ENCODE measurements at places on chromosomes 7 and 10. TPM values are rescaled to one million over a fixed set of nuclear protein-coding genes. Genes with fewer than 3 reads are reported as not detected.

DNA sequence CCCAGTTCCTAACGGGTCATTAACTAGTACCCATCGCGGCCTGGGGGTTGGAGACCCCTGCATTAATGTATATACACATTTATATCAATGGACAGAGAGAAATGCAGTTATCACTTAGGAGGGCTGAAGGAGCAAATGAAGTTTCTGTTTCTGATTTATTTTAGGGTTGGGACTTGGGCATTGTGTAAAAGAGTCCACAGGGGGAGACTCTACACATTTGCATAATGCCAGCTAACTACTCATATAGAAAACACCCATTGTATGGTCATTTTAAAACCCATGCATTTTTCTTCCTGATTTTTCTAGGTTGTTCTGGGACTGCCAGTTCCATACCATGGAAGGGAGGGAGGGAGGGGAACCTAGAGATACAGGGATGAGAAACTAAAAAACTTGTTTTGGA lies 23.5 kb downstream of the BCCIP start:
- no peak overlapping the region for H3K4me3 ChIP-seq
- H3K4me1 ChIP-seq: no peaks in the 10 kb centered on the region
- no peak overlapping the region for H3K27ac ChIP-seq
- DNase-seq: no peak
- H3K36me3 ChIP-seq: no peaks in the 10 kb centered on the region

- H3K27ac ChIP-seq: peak overlapping the region; percentile 8
- no peaks in the 10 kb centered on the region for H3K27me3 ChIP-seq
- H3K36me3 ChIP-seq: no peaks in the 10 kb centered on the region
- no peak overlapping the region for H3K4me3 ChIP-seq
These were observed 316.6 kb upstream of the ZNF32 start for GRCh38 chr10:43965033-43965917.

GRCh38 chr10:101451261-101451660 lies 97.3 kb downstream of the BTRC start:
- no peak for DNase-seq
- H3K4me1 ChIP-seq: no peaks in the 10 kb centered on the region
- no peaks in the 10 kb centered on the region for H3K36me3 ChIP-seq
- no peak overlapping the region for H3K27ac ChIP-seq

Gene FGFBP3
- 1.0 TPM for total RNA-seq

Gene ITGB8
- total RNA-seq: 6.9 TPM

Gene CPED1
- total RNA-seq: 18.6 TPM

Gene TIMM23B
- 12.6 TPM for total RNA-seq

Gene NXPH1
- total RNA-seq: not detected

Gene WIPF3
- 0.34 TPM for total RNA-seq

Gene NEUROD6
- total RNA-seq: not detected
